Mesendoderm (in vitro differentiated cells): ENCODE measurements at places on chromosomes 3 and 15.
A peak's percentile ranks its signal among the peaks of the same experiment; 100 is the strongest.

DNA sequence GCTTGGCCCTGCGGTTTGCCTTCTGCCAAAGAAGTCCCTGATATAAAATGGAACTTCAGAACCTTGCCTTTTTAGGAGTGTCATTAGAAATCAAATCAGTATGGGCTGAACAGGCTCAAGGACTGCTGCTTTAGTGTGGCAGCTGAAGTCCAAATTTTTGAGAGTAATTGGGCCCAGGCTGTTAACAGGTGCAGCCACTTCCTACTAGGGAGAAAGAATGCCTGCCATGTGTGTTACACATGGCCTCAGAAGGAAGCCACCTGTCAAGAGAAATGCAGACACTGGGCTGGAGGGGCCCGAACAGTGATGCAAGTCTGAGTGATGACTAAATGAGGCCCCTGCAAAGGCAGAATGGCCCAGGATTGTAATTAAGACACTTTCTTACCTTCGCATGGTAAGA lies 786.7 kb upstream of the CFAP20DC start:
- H3K27ac ChIP-seq = no peak overlapping the region
- H3K4me1 ChIP-seq = no peaks in the 10 kb centered on the region
- H3K4me3 ChIP-seq = no peak overlapping the region
- no peak for DNase-seq
- H3K36me3 ChIP-seq = no peaks in the 10 kb centered on the region

- H3K36me3 ChIP-seq = no peaks in the 10 kb centered on the region
- no peaks in the 10 kb centered on the region for H3K4me1 ChIP-seq
- H3K27me3 ChIP-seq = no peaks in the 10 kb centered on the region
Measured at GRCh38 chr15:96150254-96150653, 180.2 kb upstream of the NR2F2 start.

- peaks cover 5% of the 10 kb centered on the region for H3K4me1 ChIP-seq
- no peak overlapping the region for H3K27ac ChIP-seq
- H3K4me3 ChIP-seq = no peak overlapping the region
- DNase-seq = no peak
Measured at GRCh38 chr3:25781145-25781757, 2.0 kb downstream of the NGLY1 start.

DNA sequence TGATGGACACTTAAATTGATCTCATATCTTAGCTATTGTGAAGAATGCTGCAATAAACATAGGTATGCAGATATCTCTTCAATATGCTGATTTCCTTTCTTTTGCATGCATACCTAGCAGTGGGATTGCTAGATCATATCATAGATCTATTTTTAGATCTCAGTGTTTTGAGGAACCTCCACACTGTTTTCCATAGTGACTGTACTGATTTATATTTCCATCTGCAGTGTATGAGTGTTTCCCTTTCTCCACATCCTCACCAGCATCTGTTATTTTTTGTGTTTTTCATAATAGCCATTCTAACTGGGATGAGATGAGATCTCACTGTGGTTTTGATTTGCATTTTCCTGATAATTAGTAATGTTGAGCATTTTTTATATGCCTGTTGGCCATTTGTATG lies 17.1 kb upstream of the RASA2 start:
- H3K4me3 ChIP-seq = no peak overlapping the region
- H3K27me3 ChIP-seq = no peaks in the 10 kb centered on the region
- H3K4me1 ChIP-seq = no peaks in the 10 kb centered on the region
- peak; percentile 38 for DNase-seq

DNA sequence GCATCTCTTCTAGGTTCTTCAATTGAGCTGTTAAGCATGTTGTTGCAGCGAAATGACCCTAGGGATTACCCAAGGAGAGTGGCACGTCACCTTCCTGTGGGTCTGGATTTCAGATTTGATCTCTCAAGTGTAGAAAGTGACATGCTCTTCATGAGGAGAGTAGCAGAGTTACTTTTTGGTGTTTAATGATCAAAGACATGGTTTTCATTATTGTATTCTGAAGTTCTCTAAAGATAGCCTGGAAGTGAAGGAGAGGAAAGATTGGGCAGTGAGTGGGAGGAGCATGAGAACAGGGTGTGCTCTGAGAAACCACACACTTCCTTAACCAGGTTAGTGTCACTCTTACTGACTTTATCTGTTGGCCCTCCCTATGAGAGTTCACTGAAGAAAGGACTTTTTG lies 153.6 kb downstream of the AKAP13 start:
- peaks cover 3% of the 10 kb centered on the region for H3K36me3 ChIP-seq
- no peak overlapping the region for H3K27ac ChIP-seq
- H3K4me3 ChIP-seq = no peak overlapping the region
- H3K4me1 ChIP-seq = no peaks in the 10 kb centered on the region
- H3K27me3 ChIP-seq = no peaks in the 10 kb centered on the region

- H3K27ac ChIP-seq = no peak overlapping the region
- H3K4me1 ChIP-seq = no peaks in the 10 kb centered on the region
- DNase-seq = no peak
- H3K36me3 ChIP-seq = peaks cover 8% of the 10 kb centered on the region
- H3K4me3 ChIP-seq = no peak overlapping the region
- H3K27me3 ChIP-seq = no peaks in the 10 kb centered on the region
Measured at GRCh38 chr3:9780910-9781309, 11.2 kb upstream of the CAMK1 start.

- DNase-seq = no peak
- no peak overlapping the region for H3K27ac ChIP-seq
- no peaks in the 10 kb centered on the region for H3K36me3 ChIP-seq
- H3K27me3 ChIP-seq = no peaks in the 10 kb centered on the region
- no peaks in the 10 kb centered on the region for H3K4me1 ChIP-seq
- no peak overlapping the region for H3K4me3 ChIP-seq
Measured at GRCh38 chr15:38129531-38130204, 123.0 kb upstream of the SPRED1 start.

DNA sequence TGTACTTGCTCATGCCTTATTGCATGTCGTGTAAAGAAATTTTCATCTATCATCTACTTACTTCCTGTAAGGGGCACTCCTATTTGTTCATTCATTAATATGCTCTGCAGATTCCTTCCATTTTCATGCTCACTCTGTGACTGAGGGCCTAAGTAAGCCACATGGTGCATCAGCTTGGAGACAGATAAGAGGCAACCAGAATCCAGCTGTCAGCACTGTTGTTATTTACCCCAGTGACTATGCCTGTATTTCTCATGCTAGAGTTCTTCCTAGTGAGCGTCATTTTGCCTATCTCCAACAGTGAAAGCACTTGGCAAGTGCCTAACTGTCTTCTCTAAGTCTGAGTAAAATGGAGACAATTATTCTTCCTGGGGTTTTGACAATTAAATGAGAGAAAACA lies 124.8 kb upstream of the ABI3BP start:
- peak; percentile 33 for DNase-seq
- H3K36me3 ChIP-seq = no peaks in the 10 kb centered on the region
- no peaks in the 10 kb centered on the region for H3K4me1 ChIP-seq
- H3K4me3 ChIP-seq = no peak overlapping the region
- H3K27ac ChIP-seq = no peak overlapping the region

DNA sequence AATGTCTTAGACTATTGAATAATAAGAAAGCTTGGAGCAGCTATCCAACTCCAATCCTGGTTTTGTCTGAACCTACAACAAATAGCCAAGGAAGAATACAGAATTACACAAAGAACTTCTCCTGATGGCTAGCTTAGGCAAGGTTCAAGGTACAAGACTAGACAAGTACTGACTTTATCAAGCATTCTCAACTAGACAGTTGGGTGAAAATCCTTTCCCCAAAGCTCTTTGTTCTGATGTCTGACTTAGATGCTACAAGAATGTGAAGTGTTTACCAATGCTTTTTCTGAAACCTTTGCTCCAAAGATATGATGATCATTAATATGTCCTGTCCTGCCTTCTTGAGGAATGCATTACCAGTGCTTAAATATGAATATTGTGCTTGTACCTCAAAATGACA lies 113.8 kb downstream of the ANXA2 start:
- no peak for DNase-seq
- no peaks in the 10 kb centered on the region for H3K36me3 ChIP-seq
- no peak overlapping the region for H3K4me3 ChIP-seq
- no peaks in the 10 kb centered on the region for H3K27me3 ChIP-seq
- no peaks in the 10 kb centered on the region for H3K4me1 ChIP-seq

GRCh38 chr3:146865175-146865755 lies 260.1 kb upstream of the PLSCR5 start:
- no peaks in the 10 kb centered on the region for H3K27me3 ChIP-seq
- H3K4me1 ChIP-seq = no peaks in the 10 kb centered on the region
- no peaks in the 10 kb centered on the region for H3K36me3 ChIP-seq
- peak; percentile 46 for DNase-seq
- no peak overlapping the region for H3K27ac ChIP-seq

DNA sequence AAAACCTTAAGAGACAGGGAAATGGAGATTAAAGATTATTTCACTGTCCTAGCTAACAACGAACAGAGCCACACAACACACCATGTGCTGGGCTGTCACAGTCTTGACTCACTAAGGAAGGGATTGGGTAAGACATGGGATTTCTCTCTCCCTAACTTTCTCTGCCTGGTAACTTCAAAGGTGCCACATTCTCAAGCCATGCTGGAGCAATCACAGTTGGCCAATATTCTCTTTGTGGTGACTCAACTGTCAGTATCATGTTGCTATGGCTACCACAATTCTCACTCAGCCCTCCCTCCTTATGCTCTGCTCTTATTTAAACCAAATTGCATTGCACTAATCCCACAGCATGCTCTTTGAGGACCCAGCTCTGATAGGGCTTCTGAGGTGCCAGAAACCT lies 74.0 kb downstream of the OXNAD1 start:
- DNase-seq = peak; percentile 91
- H3K27me3 ChIP-seq = no peaks in the 10 kb centered on the region
- no peaks in the 10 kb centered on the region for H3K4me1 ChIP-seq
- no peak overlapping the region for H3K27ac ChIP-seq

GRCh38 chr3:134486577-134487041 lies 752 bp downstream of the CEP63 start:
- H3K27ac ChIP-seq = peak overlapping the region; percentile 73
- peak overlapping the region; percentile 65 for H3K4me3 ChIP-seq
- no peaks in the 10 kb centered on the region for H3K27me3 ChIP-seq

- H3K4me3 ChIP-seq = no peak overlapping the region
- no peaks in the 10 kb centered on the region for H3K4me1 ChIP-seq
- H3K27me3 ChIP-seq = no peaks in the 10 kb centered on the region
- no peaks in the 10 kb centered on the region for H3K36me3 ChIP-seq
- no peak for DNase-seq
- H3K27ac ChIP-seq = no peak overlapping the region
Measured at GRCh38 chr3:4421121-4421520, 45.9 kb downstream of the SUMF1 start.

GRCh38 chr3:44960387-44961026 lies 15.5 kb downstream of the ZDHHC3 start:
- no peak overlapping the region for H3K4me3 ChIP-seq
- H3K27ac ChIP-seq = no peak overlapping the region
- H3K36me3 ChIP-seq = no peaks in the 10 kb centered on the region
- no peaks in the 10 kb centered on the region for H3K4me1 ChIP-seq

DNA sequence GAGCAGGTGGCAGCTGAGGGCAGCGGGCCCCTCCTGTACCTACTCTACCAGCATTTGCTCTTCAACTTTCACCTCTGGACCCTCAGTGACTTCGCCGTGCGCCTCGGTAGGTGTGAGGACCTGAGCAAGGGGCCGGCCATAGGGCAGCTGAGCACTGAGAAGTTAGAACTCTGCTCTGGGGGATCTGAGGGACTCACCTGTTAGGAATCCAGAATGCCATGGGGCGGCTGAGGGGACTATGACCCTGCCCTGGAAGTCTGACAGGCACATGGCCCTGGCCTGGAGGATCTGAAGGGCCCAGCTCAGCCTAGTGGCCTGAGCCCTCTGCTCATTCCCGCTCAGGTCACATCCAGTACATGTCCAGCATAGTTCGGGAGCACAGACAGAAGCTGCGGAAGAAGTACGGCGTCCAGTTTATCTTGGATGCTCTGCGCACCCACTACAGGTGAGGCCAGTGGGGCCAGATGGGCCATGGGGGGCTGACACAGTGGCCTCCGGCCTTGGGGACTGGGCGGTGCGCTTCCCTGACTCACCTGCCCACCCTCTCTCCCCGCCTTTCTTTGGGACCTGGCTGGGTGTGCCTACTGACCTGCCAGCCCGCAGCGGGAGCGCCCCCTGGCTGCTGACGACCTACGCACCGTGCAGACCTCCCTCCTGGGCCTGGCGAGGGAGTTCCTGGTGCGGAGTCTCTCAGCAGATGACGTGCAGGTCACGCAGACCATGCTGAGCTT lies 18.8 kb downstream of the NBEAL2 start:
- H3K27me3 ChIP-seq = no peaks in the 10 kb centered on the region
- DNase-seq = peak; percentile 89
- no peaks in the 10 kb centered on the region for H3K36me3 ChIP-seq
- no peak overlapping the region for H3K4me3 ChIP-seq

GRCh38 chr3:107265526-107265925 lies 111.7 kb upstream of the CCDC54 start:
- H3K4me1 ChIP-seq = peaks cover 6% of the 10 kb centered on the region
- H3K4me3 ChIP-seq = no peak overlapping the region
- no peak overlapping the region for H3K27ac ChIP-seq
- DNase-seq = no peak

DNA sequence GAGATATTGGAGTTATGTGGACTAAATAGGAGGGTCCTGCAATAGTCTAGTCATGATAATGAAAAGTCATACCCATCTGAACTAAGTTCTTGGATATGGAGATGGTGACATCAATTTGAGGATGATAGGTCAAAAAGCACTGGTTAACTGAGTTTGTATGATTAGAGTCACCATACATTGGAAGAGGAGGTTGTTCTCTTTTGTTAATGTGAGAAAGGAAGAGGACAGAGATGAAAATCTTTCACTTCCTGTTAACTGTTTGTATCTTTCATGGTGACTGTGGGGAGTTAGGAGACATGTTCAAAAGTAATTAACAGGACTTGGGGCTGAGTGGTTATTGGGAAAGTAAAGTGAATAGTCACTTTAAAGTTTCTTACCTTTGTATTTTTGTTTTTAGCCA lies 11.1 kb downstream of the TMEM62 start:
- H3K4me1 ChIP-seq = no peaks in the 10 kb centered on the region
- no peaks in the 10 kb centered on the region for H3K27me3 ChIP-seq
- H3K36me3 ChIP-seq = no peaks in the 10 kb centered on the region
- H3K27ac ChIP-seq = no peak overlapping the region

DNA sequence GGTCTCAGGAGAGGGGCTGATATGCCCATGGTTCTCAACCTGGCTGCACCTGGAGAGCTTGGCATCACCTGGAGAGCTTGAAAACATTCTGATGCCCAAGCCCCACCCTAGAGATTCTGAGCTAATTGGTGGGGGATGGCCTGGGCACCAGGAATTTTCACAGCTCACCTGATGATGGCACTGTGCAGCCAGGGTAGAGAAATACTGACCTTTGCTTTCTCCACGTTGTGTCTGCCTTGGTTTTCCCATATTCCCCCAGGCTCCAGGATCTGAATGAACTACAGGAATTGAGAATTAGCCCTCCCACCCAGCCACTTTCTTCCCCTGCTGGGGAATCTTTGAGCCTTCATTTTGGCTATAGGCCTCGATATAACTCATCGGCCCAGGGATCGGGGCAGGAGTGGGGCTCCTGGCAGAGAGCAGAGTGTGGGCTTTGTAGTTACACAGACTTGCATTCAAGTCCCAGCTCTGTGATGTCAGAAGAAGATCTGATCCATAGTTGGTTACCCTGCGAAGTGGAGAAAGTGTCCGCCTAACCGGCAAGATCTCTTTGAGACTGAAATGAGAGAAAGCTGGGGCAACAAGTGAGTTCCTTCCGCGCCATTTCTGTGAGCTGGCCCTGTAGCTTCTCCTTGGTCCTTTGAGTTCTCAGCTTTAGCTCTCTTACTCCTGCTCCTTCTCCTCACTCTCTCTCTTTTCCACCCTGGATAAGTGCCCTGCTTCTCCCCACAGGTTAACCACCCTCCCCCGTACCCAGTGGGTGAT lies 33.1 kb upstream of the UBE2Q2 start:
- no peak overlapping the region for H3K27ac ChIP-seq
- no peaks in the 10 kb centered on the region for H3K27me3 ChIP-seq
- peak; percentile 86 for DNase-seq
- H3K4me3 ChIP-seq = no peak overlapping the region
- no peaks in the 10 kb centered on the region for H3K36me3 ChIP-seq
